ENCODE measurements at places on chromosomes 16 and 17.

DNA sequence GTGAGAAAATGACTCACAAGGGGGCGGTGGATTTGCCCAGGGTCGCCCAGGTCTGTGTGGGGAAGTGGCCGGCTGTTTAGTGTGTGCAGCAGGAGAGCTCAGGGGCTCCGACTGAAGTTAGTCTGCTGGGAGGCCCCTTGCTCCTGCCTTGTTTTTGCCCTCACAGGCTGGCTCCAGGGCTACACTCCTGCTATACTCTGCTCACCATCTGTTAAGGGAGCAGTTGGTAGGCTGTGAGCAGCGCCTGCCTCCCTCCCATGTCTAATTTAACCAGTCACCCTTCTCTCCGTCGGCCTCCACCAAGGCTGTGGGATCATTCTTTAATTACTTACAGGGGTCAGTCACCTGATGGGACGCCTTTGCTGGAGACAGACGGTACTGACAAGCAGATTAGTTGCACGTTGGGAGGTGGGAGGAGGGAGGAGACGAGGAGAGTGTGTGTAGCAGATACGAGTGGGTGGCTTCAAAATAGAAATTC, 35.5 kb downstream of the KSR1 start:
- no peak for DNase-seq

DNA sequence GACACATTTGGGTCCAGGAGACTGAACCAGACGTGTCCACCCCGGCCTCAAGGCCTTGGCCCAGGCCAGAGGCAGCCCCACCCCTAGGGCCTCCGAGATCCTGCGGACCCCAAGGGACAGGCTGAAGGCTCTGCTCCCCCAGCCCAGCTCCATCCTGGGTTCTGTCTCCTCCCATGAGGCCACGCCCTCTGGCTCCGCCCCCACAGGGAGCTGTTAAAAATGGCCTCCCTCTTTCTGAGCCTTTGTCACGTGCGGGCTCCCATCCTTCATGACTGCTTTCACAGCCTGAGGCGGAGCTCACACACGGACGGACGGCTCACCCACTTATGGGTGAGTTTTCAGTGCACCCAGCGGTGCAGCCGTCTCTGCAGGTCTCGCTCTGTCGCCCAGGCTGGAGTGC, 6.5 kb upstream of the CACNA1H start:
- DNase-seq, result no peak

DNA sequence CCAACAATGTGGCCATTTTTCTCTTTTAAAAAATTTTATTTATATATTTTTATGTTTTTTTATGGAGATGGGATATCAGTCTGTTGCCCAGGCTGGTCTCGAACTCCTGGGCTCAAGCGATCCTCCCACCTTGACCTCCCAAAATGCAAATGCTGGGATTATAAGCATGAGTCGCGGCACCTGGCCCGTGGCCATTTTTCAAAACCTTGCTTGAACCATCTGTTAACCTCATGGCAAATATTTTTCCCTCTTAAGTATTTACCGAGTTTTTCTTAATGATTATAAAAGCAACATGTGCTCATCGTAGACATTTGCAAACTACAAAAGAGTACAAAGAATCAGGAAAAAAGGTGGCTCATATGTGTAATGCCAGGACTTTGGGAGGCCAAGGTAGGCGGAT, 127.6 kb downstream of the ABCC6 start:
- DNase-seq, result no peak

GRCh38 chr17:63966646-63967264, 6.0 kb downstream of the SCN4A start:
- no peak for DNase-seq

DNA sequence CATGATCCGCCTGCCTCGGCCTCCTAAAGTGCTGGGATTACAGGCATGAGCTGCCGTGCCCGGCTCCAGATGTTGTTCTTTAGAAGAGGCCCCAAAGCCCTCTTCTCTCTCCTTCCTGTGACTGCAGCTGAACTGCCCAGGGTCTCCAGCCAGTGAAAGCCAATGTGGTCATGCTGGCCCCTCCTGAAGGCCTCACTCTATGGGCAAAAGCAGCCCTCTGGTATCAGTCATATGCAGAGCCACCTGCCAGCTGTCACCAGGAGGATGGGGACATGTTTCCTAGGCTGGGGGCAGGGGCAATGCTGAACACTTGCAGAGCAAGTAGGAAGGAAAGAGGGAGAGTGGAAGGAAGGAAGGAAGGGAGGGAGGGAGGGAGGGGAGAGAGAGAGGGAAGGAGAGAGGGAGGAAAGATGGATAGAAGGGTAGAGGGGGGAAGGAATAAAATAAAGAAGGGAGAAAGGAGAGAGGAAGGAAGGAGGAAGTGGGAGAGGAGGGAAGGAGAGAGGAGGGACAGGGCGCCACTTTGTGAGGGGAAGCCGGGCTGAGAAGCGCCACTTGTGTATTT, 36.0 kb downstream of the SOCS3 start:
- no peak for DNase-seq

GRCh38 chr16:64864232-64864809, 257.5 kb downstream of the CDH11 start:
- DNase-seq, result no peak

- DNase-seq, result no peak
Observed at GRCh38 chr17:61155590-61156237, 243.9 kb upstream of the TBX2 start.

- DNase-seq, result no peak
Observed at GRCh38 chr17:76147211-76148014, 6.4 kb upstream of the FOXJ1 start.

GRCh38 chr16:86428729-86429517, 81.4 kb upstream of the FOXF1 start:
- no peak for DNase-seq

- DNase-seq, result no peak
Observed at GRCh38 chr17:34312080-34312479, 7.2 kb upstream of the CCL8 start.

DNA sequence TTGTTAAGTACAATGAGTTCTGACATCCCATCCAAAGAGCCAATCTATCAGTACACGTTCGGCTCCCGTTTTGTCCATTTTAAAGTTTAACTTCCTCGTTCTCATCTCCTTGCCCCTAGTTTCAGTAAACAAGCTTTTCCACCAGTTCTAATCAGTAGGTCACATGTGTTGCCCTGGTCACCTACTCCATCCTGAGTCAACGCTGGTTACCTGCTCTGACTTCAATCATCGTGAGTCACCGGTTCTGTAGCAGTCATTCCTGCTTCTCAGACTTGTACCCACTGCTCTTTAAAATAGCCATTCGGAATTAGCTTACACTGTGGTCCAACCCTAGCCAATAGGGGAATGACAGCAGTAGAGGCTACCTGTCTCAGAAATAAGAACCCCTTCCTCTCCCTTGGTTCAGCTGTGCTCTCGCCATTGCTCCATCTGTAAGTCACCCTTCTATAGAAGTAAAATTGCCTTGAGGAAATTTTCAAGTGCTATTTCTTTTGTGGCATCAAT, 191.0 kb downstream of the CPPED1 start:
- DNase-seq, result no peak

DNA sequence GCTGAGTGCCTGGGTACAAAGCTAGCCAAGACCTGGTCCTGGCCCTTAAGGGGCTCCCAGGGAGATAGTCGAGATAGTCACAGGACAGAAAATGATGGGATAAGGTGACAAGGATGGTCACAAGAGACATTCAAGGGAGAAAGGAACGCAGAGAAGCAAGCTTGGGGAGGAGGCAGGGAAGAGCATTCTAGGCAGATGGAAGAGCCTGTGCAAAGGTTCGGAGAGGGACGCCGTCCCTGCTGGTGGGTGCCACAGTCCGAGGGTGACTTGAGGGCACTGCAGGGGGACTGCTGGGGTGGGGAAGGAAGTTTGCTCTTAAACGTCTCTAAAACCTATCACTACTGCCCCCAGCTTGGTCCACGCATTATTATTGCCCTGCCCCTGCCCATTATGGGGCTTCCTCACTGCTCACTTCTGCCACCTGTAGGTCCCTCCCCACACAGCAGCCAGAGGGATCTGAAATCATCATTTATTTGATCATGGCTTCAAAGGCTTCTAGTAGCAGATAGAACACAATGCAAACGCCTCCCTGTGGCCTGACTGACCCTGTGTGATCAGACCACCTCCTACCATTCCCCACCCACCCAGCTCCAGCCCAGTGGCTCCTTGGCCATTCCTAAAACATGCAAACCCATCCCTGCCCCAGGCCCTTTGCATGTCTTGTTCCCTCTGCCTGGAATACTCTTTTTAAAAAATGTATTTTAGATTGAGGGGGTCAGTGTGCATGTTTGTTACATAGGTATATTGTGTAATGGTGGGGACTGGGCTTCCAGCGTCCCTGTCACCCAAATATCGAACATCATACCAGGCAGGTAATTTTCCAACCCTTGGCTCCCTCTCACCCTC, 60.3 kb downstream of the RMI2 start:
- no peak for DNase-seq

DNA sequence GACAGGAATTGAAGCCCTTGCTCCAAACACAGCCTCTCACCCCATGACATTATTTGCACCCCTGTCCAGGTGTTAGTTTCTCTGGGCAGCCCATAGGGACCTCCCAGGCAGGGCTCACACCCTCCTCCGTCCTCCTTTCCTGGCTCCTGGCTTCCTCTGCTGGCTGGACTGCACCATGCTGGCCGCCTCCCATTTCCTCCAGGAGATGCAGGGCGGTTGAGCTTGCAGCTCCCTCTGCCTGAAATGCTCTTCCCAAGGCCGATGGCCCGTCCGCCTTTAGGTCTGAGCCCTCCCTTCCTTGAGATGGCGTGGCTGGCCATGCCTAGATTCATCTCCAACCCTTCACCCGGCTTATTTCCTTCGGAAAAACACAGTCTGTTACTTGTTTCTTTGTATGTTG, 334.8 kb downstream of the SNX29 start:
- DNase-seq, result no peak

- no peak for DNase-seq
Observed at GRCh38 chr17:9266031-9266680, 244.8 kb downstream of the NTN1 start.

DNA sequence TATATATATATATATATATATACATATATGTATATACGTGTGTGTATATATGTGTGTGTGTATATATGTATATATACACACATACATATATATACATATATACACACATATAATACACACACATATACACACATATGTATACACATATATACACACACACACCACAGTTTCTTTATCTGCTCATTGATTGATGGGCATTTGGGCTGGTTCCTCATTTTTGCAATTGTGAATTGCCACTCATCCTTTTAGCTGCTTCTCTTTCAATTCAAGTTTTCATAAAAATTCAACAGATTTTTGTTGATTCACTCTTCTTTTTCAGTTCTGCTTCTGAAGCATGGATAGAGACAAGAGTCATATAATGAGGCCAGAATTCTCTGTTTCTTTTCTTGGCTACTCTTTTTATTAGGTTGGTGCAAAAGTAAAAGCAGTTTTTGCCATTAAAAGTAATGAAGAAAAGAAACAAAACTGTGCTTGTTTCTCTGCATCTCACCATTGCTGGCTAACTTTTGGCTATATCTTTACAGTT, 44.5 kb downstream of the SLFN5 start:
- no peak for DNase-seq

DNA sequence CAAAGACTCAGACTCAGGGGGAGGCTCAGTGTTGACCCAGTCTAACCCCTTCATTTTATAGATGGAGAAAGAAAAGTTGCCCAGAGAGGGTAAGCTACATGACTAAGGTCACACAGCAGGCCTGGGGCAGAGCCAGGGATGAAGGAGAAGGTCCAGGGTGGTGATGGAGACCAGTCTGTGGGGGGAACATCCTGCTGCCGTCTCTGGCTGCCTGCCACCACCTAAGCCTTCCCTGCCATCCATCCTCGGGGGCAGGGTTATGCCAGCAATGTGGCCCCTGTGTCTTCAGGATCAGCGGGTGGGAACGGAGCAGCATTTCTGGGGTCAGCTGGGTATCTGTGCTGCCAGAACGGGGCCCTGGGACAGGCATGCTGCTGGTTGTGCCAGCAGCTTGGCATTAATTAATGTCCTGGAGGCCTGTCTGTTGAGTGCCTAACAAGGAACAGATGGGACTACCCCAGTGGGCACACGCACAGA, 5.5 kb downstream of the DOK4 start:
- no peak for DNase-seq

GRCh38 chr17:42283241-42284023, 4.9 kb upstream of the STAT5A start:
- no peak for DNase-seq

DNA sequence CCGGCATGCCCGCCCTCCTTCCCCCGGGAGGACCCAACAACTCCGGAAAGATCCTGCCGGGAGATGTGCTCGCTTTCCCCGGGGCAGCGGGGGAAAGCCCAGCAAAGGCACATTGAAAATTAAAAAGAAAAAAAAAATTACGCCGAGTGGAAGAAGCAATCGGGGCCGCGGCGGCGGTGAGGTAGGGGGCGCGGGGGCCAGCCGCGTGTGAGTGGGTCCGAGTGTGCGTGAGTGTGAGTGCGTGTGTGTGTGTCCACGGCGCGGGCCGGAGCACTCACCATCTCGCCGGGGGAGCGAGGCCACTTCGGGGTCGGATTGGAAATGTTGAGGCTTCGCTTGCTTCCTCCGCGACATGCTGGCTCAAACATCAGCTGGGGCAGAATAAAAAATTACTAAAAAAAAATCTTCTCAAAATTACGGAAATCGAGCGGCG, at the start of gene SALL1:
Gene SALL1, minus strand, starts transcription at position 383 of the 433 bp plus-strand sequence. Its CDS starts 29 bp downstream, at position 354.
- DNase-seq, result no peak

GRCh38 chr16:27843800-27844199, 219.7 kb downstream of the GSG1L start:
- DNase-seq, result no peak

- DNase-seq, result no peak
Observed at GRCh38 chr16:51674615-51675014, 523.5 kb upstream of the SALL1 start.

GRCh38 chr17:46911311-46911710, 11.6 kb upstream of the GOSR2 start:
- no peak for DNase-seq

DNA sequence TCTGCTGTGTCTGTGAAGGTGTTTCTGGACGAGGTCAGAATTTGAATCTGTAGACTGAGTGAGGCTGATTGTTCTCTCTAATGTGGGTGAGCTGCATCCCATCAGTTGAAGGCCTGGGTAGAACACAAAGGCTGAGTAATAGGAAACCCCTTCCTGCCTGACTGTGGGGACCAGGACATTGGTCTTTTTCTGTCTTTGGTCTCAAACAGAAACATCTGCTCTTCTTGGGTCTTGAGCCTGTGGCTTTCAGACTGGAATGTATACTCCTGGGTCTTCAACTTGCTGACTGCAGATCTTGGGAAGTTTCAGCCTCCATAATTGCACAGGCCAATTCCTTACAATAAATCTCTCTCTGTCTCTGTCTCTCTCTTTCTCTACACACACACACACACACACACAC, 19.6 kb upstream of the LRRC75A start:
- no peak for DNase-seq

- no peak for DNase-seq
Observed at GRCh38 chr17:68507576-68507975, 4.7 kb upstream of the PRKAR1A start.
